ENCODE measurements at places on chromosomes 2 and 18.
A peak's percentile ranks its signal among the peaks of the same experiment; 100 is the strongest.

DNA sequence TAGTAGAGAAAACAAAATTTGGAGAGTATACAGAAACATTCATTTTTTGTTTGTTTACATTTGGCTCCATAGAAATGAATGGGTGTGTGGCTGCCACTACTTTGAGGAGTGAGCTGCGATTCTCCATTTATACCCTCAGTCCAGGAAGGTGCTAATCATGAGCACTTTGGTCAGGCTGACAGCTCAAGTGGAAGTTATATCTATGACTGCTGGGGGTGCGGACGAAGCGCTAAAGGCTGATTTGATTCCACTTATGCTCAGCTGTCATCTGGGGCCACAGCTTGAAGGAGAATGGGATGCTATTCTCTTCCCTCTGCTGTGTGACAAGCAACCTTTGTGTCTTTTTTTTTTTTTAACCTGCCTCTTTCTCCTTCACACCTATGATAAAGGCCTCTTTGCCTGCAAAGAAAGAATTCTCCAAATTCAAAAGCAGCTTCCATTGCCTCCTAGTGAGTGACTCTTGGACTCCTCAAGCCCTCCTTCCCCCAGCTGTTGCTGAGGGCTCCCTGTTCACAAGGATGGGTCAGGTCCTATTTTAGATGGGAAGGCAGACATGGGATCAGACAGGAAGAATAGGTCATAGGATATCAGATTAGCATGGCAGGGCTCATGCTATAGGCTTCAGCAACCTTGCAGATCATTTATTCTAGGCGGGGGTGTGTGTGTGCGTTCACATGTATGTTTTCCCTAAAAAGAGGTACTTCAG lies 201.6 kb downstream of the SETBP1 start:
- no peak for DNase-seq

DNA sequence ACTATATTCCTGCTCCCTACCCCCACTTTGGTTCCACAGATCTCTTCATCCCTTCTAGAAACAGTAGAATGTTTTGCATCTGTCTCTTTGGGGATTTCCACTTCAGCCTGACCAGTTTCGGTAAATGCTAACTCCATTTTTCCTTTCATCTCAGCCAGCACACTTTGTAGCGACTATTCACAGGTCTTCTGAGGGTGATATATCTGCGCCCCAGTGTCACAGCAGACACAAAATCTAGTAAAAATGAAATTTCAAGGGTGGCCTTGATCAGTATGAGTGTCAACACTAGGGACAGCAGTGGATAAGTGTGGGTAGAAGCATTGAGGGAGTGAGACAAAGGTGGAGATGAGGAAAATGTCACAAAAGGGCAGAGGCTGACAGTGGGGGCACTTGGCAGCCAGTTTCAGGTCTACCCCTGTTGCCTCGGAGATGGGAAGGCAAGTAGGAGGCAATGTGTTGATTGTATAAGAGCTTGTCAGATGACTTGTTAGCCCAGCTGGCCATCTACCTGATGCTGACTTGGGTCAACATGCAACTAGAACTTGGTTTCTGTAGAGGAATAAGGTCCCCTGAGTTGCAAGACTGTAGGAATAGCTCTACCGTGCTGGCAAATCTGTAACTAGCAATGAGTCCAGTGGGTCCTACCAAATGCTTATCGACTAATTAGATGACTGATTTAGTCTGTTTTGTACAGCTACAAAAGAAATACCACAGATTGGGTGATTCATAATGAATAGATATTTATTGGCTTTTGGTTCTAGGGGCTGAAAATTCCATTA lies 60.7 kb downstream of the CXCR4 start:
- DNase-seq, result no peak

- no peak for DNase-seq
These were observed 31.1 kb downstream of the HDAC4 start for GRCh38 chr2:239369631-239370161.

DNA sequence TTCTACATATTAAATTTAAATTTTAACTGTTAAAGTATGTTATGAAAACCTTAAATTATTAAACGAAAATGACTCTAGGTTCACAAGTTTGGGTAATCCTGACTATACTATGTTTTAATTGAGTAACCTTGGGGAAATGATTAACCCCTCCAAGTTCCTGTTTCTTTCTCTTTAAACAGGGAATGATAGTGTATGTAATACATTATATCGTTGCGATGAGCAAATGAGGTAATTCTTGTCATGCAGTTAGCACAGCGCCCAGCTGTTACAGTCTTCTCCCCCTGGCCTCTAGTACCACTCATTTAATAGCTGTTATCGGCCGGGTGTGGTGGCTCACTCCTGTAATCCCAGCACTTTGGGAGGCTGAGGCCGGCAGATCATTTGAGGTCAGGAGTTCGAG lies 80.4 kb downstream of the MTA3 start:
- no peak for DNase-seq

- peak; percentile 4 for DNase-seq
These were observed 36.3 kb downstream of the STAT4 start for GRCh38 chr2:191114403-191114886.

DNA sequence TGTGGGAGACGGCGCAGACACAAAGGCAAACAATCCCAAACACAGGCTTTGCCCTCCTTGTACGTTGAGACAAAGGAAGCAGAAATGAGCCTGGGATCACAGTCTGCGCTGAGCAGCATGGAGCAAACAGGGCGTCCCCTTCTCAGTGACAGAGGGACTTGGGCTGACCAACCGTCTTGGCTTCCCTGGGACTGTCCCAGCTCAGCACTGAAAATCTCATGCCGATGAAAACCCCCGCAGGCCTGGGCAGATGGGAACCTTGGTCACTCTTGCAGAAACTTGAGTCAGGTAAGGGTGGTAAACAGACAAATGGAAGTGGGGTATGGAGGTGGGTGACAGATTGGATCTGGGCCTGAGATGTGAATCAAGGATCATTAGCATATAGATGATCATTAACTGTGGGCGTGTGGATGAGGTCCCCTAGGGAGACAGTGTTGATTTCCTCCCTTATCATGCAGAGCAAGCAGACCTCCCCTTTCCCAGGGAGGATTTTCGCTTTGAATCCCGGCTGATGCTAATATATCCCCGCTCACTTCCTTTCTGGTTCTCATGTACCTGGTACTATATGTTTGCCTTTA lies 19.1 kb upstream of the SH3BP4 start:
- DNase-seq, result no peak

- DNase-seq, result no peak
These were observed 23.4 kb downstream of the DAPL1 start for GRCh38 chr2:158818511-158818910.

- no peak for DNase-seq
These were observed 12.0 kb downstream of the SMARCAL1 start for GRCh38 chr2:216424274-216424673.

DNA sequence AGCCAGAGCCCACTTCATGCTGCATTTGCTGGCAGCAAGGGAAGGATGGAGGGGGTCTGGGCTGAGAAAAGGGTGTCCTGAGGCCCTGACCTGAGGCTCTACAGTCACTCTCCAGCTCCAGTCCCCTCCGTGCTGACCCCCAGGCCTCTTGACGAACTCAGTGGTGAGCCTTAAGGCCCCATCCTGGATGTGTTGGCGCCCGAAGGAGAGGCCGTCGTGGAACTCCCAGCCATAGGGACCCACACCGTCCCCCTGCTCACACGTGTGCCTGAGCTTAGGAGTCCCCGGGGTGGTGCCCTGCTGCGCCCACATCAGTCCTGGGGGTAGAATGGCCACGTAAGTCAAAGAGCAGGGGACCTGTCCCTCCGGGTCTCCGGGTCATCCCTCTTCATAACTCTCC lies 776 bp downstream of the MOGS start:
- DNase-seq, result no peak

GRCh38 chr2:102271844-102272243 lies 39.5 kb upstream of the IL1RL1 start:
- no peak for DNase-seq

DNA sequence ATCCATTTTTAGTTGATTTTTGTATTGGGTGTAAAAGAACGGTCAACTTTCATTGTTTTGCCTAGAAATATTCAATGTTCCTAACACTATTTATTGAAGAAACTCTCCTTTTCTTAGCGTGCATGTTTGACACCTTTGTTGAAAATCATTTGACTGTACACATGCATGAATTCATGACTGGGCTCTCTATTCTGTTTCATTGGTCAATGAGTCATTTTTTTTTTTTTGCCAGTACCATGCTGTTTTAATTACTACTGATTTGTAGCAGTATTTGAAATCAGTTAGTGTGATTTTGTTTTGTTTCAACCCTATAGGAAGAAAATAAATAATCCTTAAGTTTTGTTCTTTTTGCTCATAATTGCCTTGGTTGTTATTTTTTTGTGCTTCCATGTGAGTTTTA lies 828.7 kb downstream of the SUCLG1 start:
- no peak for DNase-seq

- DNase-seq, result no peak
These were observed 40.4 kb downstream of the EN1 start for GRCh38 chr2:118806797-118807667.

DNA sequence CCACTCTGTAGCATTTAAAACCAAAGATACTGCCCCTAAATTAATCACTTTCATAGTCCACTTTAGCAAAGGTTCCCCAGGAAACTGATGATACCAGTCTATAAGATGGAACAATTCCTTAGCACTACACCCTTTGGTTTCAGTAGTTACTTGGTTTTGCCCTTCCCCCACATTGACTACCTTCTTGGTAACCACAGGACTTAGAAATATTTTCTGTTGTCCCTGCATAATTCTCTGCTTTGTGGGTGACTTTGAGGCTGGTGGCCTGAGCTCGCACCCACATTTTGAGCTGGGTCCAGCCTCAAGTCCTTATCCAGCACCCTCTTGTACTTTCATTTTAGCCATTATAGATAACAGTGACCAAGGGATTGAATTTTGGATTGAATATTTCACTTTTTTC lies 23.1 kb downstream of the ELP2 start:
- DNase-seq, result no peak

GRCh38 chr18:27862041-27862682 lies 314.8 kb downstream of the CDH2 start:
- no peak for DNase-seq

DNA sequence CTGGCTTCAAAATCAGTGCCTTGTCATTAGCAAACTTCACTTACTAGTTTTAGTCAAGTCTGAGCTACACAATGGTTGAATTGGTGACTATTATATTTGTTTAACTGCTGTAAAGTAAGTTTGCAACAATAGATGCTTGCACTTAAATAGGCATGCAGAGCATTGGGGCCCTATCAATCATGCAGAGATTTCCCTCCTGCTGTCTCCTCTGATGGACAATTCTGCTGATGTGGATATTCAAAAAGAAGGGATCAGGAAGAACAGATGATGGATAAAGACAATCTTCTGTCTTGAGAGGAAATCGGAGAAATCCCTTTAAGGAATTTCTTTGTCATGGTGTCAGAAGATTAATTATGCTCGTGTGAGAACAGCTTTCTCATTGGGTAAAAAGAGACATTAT lies 89.0 kb downstream of the GREB1L start:
- DNase-seq, result no peak

DNA sequence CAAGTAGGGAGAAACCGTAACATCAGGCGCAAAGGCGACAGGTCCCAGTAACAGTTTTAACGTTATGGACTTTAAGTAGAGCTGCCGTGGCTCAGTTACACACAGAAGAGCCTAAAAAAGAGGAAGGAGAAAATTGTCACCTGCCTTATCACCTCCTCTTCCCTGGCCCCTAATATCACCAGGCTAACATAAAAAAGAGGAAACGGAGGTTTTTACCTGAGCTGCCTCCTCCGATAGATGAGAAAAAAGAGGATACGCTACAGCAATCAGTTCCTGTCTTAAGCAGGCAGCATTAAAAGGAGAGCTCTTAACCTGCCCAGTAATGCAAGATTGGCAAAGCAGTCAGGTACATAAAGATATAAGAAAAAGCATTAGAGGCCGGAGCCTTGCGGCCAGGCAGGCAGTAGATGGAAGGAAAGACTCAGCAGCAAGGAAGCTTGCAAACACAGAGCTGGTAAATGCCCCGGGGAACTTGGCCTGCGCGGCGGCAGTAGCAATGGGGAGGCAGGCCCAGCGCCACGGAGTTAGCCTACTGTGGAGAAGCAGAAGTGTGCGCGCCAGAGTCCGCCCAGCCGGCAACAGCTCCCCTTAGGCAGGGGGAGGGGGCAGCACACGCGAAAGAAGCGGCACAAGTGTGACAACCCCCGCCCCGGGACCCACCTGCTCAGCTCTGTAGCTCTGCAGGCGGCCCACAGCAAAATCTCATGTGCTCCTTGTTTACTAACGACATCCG lies 116.3 kb upstream of the SCN7A start:
- peak; percentile 16 for DNase-seq

GRCh38 chr18:34847408-34847807 lies 137.3 kb downstream of the DTNA start:
- no peak for DNase-seq

DNA sequence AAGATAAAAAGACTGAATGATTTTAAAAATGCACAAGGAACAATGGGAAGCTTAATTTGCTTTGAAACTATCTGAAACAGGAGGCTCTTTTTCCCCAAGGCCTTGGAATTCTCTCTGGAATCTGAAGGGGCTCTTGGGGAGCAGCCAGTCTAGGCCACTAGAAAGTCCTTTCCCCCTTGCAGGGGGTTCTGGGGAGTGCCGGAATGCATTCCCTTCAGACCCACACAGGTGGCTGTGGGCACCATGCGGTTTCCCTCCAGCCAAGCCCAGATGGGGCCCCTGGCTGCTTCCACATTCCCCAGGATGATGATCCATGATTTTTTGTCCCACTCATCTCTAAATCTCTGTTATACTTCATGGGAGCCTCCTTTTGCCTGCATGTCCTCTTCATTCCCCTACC lies 10.7 kb downstream of the GPR45 start:
- no peak for DNase-seq

GRCh38 chr2:126972279-126972626 lies 73.6 kb downstream of the TEX51 start:
- DNase-seq, result no peak

DNA sequence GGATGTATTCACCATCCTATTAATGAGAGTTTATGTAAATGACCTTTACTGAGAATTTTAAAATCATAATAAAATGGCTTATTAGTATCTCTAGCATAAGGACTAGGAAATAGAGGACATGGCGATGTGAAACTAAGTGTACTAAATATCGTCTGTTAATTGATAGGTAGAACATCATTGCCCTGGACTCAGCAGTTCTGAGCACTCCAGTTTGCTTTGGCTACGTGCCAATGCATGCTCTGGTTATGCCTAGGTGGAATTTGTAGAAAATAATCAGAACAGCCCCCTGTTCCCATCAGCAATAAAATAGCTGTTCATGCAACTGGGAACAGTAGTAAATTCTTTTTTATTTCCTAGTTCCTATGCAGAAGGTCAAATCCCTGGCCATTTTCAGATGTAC lies 247.8 kb downstream of the DOK6 start:
- no peak for DNase-seq

- no peak for DNase-seq
These were observed 139.9 kb downstream of the THADA start for GRCh38 chr2:43455731-43456642.

- no peak for DNase-seq
These were observed 164.3 kb downstream of the MTCL1 start for GRCh38 chr18:8869696-8870095.

GRCh38 chr18:76264876-76265250 lies 230.2 kb downstream of the ZNF516 start:
- no peak for DNase-seq

- DNase-seq, result no peak
These were observed 47.0 kb downstream of the CHRNA1 start for GRCh38 chr2:174717273-174717672.

All from muscle of arm (tissue), 14 donors.